ENCODE measurements at places on chromosomes 4 and X. TPM values are rescaled to one million over a fixed set of nuclear protein-coding genes. Genes with fewer than 3 reads are reported as not detected.

DCLK2 gene
- 27.4 TPM for total RNA-seq

ARR3 gene
- not detected for total RNA-seq

OTC gene
- not detected for total RNA-seq

PLAC1 gene
- total RNA-seq, result not detected

ZAR1 gene
- total RNA-seq, result not detected

STPG2 gene
- total RNA-seq, result not detected

ANXA10 gene
- total RNA-seq, result not detected

ZNF674 gene
- 1.8 TPM for total RNA-seq

PDLIM5 gene
- total RNA-seq, result 1,024 TPM

CCDC160 gene
- total RNA-seq, result not detected

PRSS12 gene
- total RNA-seq, result 0.14 TPM

GRCh38 chr4:89829470-89830138 lies 7.4 kb downstream of the SNCA start:
- no peak overlapping the region for H3K4me3 ChIP-seq
- H3K36me3 ChIP-seq, result no peaks in the 10 kb centered on the region
- DNase-seq, result no peak
- H3K4me1 ChIP-seq, result no peaks in the 10 kb centered on the region
- no peaks in the 10 kb centered on the region for H3K27me3 ChIP-seq

GRCh38 chr4:184825141-184825895 lies 450 bp downstream of the ACSL1 start:
- peak overlapping the region; percentile 76 for H3K4me3 ChIP-seq
- DNase-seq, result no peak
- H3K27me3 ChIP-seq, result no peaks in the 10 kb centered on the region
- H3K4me1 ChIP-seq, result peaks cover 2% of the 10 kb centered on the region
- H3K27ac ChIP-seq, result peak overlapping the region; percentile 83

DNA sequence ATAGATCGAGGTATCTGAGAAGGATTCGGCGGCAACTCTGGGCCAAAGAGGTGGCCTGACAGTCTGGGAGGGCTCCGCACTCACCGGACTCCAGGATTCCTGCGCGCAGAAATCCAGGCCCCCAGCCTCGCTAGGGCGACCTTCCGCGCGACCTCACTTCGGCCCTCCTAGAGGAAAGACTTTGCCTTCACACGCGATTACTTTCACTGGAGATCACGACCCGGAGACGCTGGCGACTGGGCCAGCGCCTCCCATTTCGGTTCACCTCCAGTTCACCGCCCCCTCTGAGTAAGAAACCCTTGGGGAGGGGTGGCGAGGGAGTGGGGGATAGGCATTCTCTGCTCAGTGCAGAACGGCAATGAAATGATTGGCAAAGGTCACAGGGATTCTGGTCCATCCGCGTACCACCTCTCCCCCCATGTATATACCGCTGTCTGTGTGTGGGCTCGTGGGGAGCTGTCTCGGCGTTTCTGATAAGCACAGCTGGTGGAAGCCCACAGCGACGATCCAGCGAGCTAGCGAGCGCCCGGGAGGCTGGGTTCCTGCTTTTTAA lies 2.5 kb downstream of the POU3F4 start:
- no peak overlapping the region for H3K27ac ChIP-seq
- no peak overlapping the region for H3K4me3 ChIP-seq
- H3K27me3 ChIP-seq, result peaks cover 87% of the 10 kb centered on the region
- no peak for DNase-seq
- H3K36me3 ChIP-seq, result no peaks in the 10 kb centered on the region
- H3K4me1 ChIP-seq, result no peaks in the 10 kb centered on the region

GRCh38 chrX:131792356-131792749 lies 230.7 kb upstream of the STK26 start:
- H3K4me1 ChIP-seq, result no peaks in the 10 kb centered on the region
- H3K27ac ChIP-seq, result peak overlapping the region; percentile 60
- H3K27me3 ChIP-seq, result peaks cover 4% of the 10 kb centered on the region
- no peak for DNase-seq
- H3K36me3 ChIP-seq, result no peaks in the 10 kb centered on the region

DNA sequence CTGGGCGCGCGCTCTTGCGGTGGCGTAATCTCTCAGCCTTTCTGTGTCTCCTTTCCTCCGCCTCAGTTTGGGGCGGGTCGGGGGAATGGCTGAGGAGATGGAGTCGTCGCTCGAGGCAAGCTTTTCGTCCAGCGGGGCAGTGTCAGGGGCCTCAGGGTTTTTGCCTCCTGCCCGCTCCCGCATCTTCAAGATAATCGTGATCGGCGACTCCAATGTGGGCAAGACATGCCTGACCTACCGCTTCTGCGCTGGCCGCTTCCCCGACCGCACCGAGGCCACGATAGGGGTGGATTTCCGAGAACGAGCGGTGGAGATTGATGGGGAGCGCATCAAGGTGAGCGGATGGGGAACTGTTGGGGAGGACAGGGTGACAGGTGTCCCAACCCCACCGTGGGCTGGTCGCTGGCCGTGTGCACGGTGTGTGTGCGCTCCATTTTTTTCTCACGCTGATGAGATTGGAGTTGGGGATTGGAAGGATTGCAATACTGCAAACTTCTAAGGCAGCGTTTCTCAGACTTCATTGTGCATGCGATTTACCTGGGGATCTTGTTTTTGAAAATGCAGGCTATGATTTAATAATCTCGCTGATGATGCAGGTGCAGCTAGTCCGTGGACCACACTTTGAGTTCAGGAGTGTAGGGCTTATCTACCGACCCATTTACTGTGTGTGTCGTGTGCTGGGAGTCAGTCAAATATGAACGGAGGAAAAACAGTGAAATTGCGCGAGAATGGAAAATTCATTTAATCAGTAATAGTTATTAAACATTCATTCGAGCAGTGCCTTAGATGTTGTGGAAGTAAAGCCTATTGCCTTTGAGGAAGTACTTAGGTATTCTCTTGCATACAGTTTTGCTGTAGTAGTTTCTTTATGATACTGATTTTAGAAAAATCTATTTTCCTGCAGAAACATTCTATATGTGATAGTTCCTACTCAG lies at the start of gene RAB33B:
Gene RAB33B, plus strand, starts transcription at position 11 of the 935 bp plus-strand sequence. Its CDS starts 75 bp downstream, at position 86.
- H3K4me1 ChIP-seq, result peaks cover 20% of the 10 kb centered on the region
- no peaks in the 10 kb centered on the region for H3K36me3 ChIP-seq
- H3K27me3 ChIP-seq, result no peaks in the 10 kb centered on the region
- peak within 1 kb of the TSS; percentile 91 for H3K27ac ChIP-seq

GRCh38 chr4:93896516-93896915 lies 68.0 kb downstream of the ATOH1 start:
- no peak overlapping the region for H3K27ac ChIP-seq
- H3K36me3 ChIP-seq, result no peaks in the 10 kb centered on the region
- no peak for DNase-seq
- H3K4me3 ChIP-seq, result no peak overlapping the region
- H3K4me1 ChIP-seq, result no peaks in the 10 kb centered on the region

DNA sequence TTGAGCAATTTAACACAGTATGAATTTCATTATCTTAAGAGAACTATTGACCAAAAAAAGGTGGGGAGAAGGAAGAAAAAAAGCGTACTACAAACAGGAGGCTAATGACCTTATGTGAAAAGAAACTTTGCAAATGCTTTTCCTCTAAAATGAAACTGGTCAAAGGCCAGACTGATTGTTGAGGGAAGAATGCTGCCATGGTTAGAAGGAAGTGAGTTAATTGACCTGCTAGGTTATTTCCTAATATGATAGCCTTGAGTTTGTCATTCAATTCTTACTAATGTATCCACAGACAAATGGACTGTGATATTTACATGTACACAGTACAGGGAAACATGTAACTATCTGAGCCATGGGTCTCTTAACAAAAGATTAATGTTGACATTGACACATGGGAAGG lies 132.8 kb downstream of the PCDH19 start:
- no peak overlapping the region for H3K4me3 ChIP-seq
- DNase-seq, result no peak
- no peaks in the 10 kb centered on the region for H3K4me1 ChIP-seq
- H3K27ac ChIP-seq, result no peak overlapping the region
- no peaks in the 10 kb centered on the region for H3K27me3 ChIP-seq

DNA sequence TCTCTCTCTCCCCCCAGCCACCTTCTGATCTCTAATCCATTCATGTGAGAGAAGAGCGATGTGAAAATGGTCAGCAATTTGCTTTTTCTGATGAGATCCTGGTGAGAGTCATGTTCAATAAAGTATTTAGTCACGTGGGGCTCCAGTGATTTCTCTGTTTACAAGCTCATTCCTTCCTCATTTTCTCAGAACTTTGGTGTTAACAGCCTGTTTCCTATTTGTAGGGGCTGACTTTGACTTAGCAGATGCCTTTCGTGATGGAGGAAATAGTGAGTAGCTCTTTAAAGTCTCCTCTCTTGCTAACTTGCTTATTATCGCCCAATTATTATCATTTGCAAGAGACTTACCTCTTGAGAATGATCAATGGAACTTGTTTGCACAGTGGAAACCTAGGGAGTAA lies 72.6 kb upstream of the CD99 start:
- H3K4me3 ChIP-seq, result no peak overlapping the region
- no peak overlapping the region for H3K27ac ChIP-seq

GRCh38 chrX:69320116-69320515 lies 154.9 kb upstream of the PJA1 start:
- H3K27ac ChIP-seq, result no peak overlapping the region
- no peak overlapping the region for H3K4me3 ChIP-seq
- no peaks in the 10 kb centered on the region for H3K27me3 ChIP-seq
- H3K4me1 ChIP-seq, result no peaks in the 10 kb centered on the region
- DNase-seq, result no peak

DNA sequence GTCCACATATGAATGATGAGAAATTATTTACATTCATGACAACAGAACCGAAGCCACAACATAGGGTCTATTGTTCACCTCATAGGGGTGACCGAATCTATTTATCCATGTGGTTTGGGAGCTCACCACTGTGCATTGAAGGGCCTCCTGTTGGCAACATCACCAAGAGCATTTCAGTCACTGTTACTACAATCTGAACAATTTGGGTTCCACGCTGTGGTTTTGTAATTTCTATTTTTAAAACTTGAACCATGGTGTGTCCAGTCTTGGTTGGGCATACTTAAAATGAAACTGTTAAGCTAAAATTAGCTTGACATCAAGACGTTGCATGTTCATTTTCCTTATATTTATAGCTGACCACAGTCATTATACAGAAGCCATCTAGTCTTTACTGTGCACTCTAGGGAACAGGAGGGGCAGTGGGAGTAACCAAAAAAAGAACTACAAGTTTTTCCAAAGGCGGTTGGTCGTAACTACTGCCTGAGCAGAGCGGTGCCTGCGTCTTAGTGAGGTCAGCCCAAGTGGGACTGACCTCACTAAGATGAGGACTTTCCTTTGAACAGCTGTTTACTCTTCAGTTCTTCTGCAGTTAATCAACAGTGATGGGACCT lies 192.1 kb downstream of the SPRY1 start:
- no peaks in the 10 kb centered on the region for H3K27me3 ChIP-seq
- H3K27ac ChIP-seq, result peak overlapping the region; percentile 25
- DNase-seq, result no peak

GRCh38 chr4:88720451-88721428 lies 23.1 kb upstream of the NAP1L5 start:
- H3K27ac ChIP-seq, result peak overlapping the region; percentile 21
- DNase-seq, result no peak
- H3K36me3 ChIP-seq, result no peaks in the 10 kb centered on the region
- H3K4me3 ChIP-seq, result no peak overlapping the region

GRCh38 chr4:53590187-53590586 lies 1.1 kb downstream of the LNX1 start:
- no peak overlapping the region for H3K27ac ChIP-seq
- no peaks in the 10 kb centered on the region for H3K27me3 ChIP-seq
- no peak overlapping the region for H3K4me3 ChIP-seq
- no peak for DNase-seq
- H3K36me3 ChIP-seq, result no peaks in the 10 kb centered on the region

- no peak overlapping the region for H3K27ac ChIP-seq
- H3K36me3 ChIP-seq, result no peaks in the 10 kb centered on the region
- H3K4me3 ChIP-seq, result no peak overlapping the region
Measured at GRCh38 chr4:124913237-124913636, 200.7 kb upstream of the ANKRD50 start.

DNA sequence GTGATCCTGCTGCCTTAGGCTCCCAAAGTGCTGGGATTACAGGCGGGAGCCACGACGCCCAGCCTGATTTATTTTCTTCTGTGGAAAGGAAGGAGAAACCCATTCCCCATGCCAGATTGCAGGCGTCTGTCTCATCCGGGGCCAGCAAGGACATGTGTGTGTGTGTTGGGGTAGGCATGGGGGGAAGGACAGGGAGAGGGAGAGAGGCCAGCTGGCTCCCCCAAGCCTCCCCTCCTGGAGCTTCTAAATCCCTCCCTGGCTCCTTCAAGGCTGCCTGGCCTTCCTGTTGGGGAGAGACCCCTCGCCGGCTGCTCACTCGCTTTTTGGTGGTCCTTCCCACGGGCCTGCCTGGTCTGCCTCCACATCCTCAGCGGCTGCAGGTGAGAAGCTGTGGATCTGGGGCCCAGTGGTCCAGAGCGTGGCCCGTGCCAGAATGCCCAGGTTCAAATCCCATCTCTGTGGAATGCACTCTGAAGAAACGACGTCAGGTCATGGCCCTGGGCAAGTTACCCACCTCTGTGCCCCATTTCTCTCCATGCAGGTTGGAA lies 1.3 kb upstream of the PLXNB3 start:
- DNase-seq, result no peak
- no peak overlapping the region for H3K4me3 ChIP-seq
- H3K27ac ChIP-seq, result no peak overlapping the region
- no peaks in the 10 kb centered on the region for H3K36me3 ChIP-seq
- peaks cover 4% of the 10 kb centered on the region for H3K4me1 ChIP-seq

GRCh38 chrX:13180807-13181206 lies 136.4 kb upstream of the FAM9C start:
- H3K4me1 ChIP-seq, result no peaks in the 10 kb centered on the region
- no peak overlapping the region for H3K4me3 ChIP-seq
- no peak for DNase-seq

GRCh38 chr4:70531981-70532380 lies 13.6 kb downstream of the AMTN start:
- H3K27ac ChIP-seq, result no peak overlapping the region
- no peaks in the 10 kb centered on the region for H3K4me1 ChIP-seq
- DNase-seq, result no peak

DNA sequence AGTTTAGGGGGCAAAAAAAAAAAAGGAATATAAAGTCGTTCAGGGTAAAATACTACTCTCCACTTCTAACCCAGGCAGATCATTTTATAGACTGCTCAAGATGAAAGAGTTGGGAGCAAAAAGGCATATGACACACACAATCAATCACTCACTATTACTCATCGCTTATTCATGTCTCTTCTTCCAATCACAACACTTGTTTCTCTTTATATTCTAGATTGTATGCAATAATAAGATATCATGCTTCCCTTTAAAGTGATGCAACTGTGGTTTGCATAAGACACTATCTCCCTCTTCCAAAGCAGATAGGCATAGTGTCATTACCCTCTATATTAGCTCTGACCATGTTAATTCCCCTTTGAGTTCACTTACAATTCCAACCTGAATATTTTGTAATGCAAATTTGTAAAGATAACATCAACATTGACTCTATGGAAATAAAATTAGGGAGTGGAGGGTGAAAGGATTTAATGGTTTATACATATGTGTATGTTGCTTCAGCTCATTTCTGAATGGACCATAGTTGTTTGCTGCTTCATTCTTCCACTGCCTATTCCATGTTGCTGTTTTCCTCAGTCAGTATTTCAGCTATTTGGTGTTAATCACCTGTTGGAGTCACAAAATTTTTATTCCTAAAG lies 154.9 kb upstream of the EPHA5 start:
- H3K4me3 ChIP-seq, result no peak overlapping the region
- DNase-seq, result no peak
- H3K27ac ChIP-seq, result no peak overlapping the region
- H3K4me1 ChIP-seq, result no peaks in the 10 kb centered on the region
- no peaks in the 10 kb centered on the region for H3K36me3 ChIP-seq
